Skeletal muscle cell (primary cell): ENCODE measurements at places on chromosomes 11 and 22.
A peak's percentile ranks its signal among the peaks of the same experiment; 100 is the strongest.

DNA sequence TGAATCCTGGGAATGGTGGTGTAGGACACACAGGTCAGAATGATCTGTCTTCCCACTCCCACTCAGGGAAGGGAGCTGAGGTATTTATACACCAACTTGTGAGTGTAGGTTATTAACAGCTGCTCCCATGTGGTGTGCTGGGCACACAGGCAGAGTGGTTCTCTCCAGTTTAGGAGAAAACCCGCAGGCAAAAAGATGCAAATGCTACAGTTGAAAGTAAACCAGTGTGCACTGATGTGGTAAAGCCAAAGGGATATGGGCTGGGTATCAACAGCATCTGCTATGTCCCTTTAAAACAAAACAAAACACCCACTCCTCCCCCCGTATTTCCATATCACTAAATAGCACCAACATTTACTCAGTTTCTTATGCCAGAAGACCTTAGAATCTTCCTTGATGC is 75.4 kb upstream of the SYT13 start:
- no peak for DNase-seq

- peak; percentile 3 for DNase-seq
Observed at GRCh38 chr11:45580399-45580798, 85.0 kb downstream of the CHST1 start.

- DNase-seq, result no peak
Observed at GRCh38 chr11:20844630-20845029, 175.2 kb downstream of the NELL1 start.

DNA sequence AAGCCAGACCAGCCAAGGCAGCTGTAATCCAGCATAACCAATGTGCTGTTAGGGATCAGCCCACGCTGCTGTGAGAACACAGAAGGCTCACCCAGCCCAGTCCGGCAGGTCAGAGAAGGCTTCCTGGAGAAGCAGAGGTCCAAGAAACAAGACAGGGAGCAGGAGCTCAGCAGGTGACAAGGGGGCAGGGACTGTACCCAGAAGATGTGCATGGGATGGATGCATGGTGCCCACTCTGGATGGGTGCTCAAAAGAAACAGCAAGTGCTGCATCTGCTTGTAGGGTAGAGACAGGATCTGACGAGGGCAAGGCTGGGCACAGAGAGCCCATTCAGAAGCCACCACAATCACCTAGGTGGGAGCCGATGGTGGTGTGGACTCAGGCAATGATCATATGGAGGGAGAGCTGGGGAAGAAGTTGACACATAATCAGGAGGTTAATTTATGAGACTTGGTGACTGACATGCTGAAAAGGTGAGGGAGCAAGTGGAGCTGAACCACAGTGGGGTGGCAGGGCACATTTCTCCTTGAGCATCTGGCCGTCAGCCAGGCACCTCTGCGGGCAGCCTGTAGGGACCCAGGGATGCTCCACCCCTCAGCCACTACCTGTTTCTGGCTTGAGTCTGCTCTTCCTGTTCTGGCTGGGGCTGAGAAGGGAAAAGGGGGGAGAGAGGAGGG is 102.3 kb upstream of the DRD2 start:
- no peak for DNase-seq

GRCh38 chr22:21693333-21693998 is 27.7 kb downstream of the PPIL2 start:
- no peak for DNase-seq

DNA sequence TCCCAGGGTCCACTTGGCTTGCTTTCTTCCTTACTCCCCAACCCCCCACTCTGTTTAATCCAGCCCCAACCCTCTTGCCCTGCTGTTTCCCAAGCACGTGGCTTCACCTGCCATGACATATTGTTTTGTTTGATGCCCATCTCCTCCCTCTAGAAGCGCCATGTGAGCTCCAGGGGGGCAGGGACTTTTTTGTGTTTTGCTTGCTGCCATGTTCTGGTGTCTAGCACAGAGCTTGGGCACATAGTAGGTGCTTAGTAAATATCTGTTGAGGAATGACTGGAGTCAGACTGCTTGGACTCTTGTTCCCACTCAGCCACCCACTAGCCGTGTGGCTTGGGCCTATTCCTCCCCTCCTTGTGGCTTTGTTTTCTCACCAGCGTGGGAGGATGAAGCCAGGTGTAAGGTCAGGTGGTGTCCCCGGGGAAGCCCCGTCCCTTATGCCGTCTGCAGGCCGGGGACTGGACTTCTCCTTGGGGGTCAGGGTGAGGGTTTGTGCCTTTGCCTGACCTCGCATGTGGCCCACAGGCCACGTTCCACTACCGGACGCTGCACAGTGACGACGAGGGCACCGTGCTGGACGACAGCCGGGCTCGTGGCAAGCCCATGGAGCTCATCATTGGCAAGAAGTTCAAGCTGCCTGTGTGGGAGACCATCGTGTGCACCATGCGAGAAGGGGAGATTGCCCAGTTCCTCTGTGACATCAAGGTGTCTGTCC is 3.8 kb downstream of the AIP start:
- DNase-seq, result no peak

DNA sequence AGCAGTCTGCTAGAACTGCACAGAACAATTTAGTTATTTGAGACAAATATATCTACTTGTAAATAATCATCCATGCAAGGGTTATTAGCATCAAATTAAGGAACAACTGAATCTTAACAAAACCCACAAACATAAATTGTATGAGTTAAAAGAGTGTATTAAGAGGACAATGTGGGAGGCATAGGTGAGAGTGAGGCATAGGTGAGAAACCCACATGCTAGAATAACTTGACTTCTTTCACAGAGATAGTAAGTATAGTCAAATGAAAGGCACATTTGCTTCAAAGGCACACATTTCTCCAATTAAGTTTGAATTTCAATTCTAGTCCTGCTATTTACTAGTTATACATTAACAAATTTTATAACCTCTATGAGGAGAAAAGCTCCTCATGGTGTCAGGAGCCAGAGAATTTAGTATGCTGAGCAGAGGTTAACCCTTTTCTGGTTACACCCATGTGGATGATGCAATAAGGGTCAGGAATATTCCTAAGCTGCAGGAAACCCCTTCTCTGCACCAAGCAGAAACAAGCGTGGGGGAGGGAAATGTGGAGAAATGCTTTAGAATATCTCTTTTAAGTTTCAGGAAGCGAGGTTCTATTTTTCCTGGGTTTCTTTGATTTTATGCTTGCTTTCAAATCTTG is 264.2 kb downstream of the GRM5 start:
- no peak for DNase-seq

GRCh38 chr22:23282089-23282501 is 101.8 kb downstream of the BCR start:
- DNase-seq, result no peak

- DNase-seq, result no peak
Observed at GRCh38 chr11:102309621-102310541, 7.4 kb upstream of the BIRC3 start.

DNA sequence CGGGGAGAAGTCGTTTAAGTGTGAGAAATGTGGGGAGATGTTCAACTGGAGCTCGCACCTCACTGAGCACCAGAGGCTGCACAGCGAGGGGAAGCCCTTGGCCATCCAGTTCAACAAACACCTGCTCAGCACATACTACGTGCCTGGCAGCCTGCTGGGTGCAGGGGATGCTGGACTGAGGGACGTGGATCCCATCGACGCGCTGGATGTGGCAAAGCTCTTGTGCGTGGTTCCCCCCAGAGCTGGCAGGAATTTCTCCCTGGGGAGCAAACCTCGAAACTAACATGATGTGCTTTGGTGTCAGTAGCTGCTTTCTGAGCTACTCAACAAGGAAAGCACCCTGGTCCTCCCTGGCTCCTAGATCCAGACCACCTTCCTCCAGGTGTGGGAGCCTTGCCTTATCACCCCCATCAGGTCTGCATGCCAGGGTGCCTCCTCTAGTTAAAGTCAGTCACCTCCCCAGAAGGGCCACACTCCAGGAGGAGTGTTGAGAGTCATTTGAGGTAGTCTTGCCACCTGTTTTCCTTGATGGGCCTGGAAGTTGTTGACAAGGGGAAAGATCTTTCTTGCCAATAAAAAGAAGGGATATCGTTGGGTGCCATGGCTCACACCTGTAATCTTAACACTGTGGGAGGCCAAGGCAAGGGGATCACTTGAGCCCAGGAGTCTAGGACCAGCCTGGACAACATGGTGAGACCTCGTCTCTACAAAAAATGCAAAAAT is 12.9 kb downstream of the ZNF74 start:
- no peak for DNase-seq

DNA sequence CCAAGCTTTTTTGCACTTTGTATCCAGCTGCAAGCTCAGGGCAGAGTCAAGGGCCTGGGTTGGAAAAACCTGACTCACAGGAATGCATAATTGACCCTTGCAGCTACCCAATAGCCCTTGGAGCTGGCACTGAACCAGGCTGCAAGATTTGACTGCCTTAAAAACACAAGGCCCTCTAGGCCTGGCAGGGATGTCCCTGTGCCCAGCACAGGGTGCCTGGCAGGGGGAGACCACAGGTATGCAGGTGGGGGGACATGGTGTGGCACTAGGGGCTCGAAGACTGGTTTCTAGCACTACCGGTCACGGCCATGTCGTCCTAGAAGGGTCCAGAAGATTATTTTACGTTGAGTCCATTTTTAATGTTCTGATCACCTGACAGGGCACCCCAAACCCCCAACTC is 30.2 kb downstream of the SBF1 start:
- DNase-seq, result peak; percentile 30

GRCh38 chr11:119991669-119992068 is 146.2 kb downstream of the TRIM29 start:
- DNase-seq, result no peak

- no peak for DNase-seq
Observed at GRCh38 chr11:65501186-65501471, 2.3 kb downstream of the MALAT1 start.

- DNase-seq, result no peak
Observed at GRCh38 chr22:30021881-30022619, 58.2 kb upstream of the HORMAD2 start.

- DNase-seq, result no peak
Observed at GRCh38 chr11:2570841-2571597, 126.2 kb downstream of the KCNQ1 start.

GRCh38 chr11:111082664-111083063 is 162.9 kb upstream of the POU2AF2 start:
- no peak for DNase-seq

DNA sequence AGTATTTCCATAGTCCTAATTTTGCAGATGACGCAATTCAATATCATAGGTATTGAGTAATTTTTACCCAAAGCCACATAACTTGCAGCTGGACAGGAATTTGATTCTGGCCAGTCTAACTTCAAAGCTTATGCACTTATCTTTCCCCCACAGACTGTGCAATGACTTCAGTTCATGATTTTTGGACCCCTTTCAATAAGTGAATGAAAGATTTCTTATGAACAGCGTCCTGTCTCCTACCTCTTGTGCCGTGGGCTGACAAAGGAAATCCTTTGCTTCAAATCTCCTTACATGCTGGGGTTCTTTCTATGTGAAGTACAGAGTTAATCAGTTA is 217.7 kb upstream of the KIRREL3 start:
- DNase-seq, result no peak

GRCh38 chr11:111562692-111563389 is 22.3 kb downstream of the LAYN start:
- no peak for DNase-seq

- DNase-seq, result no peak
Observed at GRCh38 chr11:133762538-133762937, 82.8 kb downstream of the SPATA19 start.

DNA sequence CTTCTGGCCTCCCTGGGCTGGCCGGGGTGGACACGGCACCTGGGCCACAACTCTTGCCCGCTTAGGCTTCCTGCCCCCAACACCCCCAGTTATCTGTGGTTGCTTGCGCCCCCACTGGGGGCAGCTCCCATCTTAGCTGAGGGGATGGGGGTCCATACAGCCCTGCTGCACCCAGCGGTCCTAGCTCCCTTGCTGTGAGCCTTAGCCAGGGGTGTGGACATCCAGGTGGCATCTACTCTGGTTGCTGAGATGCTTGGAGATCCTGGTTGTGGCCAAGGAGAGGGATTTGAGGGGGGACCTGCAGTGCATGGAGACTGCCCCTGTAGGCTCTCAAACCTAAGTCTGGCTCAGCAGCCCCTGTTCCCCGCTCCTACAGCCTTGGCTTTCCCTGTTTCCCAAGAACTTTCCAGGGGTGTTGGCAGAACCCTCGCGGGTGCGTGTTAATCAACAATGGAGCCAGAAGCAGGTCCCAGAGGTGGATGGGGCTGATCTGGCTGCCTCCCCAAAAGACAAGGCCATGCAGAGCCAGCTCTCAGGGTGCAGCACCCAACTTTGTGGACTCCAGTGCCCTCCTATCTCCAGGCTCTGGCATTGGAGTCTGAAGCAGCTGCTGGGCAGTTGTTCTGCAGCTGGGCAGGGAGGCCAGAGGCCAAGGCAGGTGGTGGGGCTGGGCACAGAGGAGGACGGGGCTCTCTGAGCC is 3.3 kb downstream of the KCNQ1 start:
- no peak for DNase-seq

DNA sequence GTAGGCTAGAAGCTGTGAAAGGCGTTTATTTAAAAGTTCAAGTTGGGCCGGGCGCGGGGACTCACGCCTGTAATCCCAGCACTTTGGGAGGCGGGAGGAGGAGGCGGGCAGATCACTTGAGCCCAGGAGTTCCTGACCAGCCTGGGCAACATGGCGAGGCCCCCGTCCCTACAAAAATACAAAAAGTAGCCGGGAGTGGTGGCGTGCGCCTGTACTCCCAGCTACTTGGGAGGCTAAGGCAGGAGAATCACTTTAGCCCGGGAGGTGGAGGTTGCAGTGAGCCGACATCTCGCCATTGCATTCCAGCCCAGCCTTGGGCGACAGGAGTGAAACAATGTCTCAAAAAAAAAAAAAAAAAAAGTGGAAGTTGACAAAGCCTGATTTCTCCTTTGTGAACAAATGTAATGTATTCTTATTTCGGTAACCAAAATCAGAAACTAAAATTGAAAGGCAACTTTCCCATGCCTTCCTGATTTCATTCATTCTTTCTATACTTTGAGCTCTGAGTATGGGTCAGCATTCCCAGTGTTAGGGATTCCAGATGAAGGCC is 825 bp downstream of the PTPMT1 start:
- no peak for DNase-seq

GRCh38 chr22:30782613-30783012 is 87.9 kb downstream of the OSBP2 start:
- no peak for DNase-seq

DNA sequence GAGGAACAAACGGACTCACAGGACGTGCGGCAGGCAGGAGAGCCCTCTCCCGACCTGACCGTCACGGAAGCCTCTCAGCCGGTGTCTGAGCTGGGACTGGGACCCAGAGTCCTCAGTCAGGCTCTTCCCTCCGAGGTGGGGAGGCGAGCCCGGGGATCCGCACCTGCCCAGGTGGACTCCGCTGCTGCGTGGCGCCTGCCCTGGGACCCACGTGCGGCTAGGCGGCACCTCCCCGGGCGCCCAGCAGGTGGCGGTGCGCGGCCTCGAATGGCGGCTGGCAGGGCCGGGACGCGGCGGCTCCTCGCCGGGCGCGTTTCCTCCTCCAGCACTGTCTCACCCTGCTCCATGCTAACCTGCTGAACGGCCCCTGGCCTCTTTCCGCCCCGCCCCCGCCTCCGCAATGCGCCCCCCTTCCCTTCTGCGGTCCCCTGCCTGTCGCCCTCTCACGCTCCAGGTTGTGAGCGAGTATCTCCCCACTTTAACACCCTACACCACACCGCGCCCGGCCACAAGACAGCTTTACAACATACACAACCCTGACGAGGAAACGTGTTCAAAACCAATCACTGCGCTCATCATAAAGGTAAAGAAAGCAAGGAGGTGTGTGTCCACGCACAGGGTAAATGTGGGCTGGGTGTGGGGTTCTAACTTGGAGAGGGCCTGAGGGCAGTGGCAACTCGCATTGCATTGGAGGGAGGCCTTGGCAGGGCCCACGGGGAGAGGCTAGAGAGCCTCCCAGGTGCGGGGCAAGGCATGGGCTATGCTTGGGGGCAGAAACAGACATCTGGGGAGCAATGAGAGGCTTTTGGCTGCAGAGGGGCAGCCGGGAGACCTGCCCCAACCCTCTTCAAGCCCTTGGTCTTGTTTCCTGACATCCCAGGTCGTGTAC is 25.9 kb upstream of the ATXN10 start:
- DNase-seq, result no peak
